ENCODE measurements at places on chromosomes 6 and 20.

DNA sequence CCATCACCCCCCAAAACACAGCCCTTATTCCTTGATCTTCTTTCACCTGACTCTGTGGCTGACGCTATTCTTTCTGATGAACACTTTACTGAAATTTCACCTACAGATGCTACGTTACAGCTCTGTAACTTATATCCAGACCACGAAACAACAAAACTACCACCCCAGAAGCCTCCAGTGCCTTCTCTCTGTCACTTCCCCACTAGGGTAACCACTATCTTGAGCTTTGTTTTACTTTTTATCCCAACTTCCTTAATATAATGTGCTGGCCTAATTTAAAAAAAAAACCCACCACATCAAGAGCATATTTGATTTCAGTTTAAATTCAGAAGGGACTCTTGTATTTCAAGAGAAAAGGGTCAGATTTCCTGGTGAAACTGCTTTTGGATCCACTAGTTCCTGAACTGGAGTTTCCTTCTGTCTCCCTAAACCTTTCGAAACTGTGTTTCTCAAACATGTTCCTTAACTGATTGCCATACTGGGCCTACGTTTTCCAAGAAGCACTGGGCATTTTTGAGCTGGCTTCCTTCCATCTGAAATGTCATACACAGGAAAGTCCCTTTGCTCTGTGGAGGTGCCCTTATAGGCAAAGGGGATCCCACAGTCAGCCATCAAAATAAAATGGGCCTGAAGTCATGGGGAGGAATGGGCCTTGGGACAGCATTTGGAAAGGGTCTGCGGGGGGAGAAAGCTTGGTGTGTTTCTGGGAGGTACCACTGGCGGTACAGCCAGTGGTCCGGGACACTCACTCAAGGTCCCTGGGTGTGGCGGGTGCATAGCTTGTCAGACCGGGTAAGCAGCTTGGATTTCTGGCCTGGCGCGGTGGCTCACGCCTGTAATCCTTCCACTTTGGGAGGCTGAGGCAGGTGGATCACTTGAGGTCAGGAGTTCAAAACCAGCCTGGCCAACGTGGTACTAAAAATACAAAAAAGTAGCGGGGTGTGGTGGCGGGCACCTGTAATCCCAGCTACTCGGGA, 25.8 kb upstream of the RTF2 start:
- no peak for DNase-seq

DNA sequence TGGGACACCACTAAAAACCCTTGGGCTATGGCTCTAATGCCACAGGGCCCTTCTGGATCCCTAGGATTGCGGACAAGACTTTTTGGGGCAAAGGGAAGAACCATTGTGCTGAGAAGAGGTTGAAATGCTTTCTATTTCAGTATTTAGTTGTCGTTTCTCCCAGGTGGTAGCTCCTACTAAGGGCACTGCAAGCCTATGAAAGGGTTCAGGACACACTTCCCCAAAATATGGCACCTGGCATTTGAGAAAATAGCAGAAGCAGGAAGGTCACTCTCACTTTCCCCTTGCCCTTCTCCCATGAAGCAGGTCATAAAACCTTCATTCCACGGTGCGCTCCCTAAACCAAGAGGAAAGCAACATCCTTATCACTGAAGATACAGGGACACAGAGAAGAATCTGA, 125.4 kb upstream of the GPR6 start:
- DNase-seq: no peak

- peak; percentile 85 for DNase-seq
Observed at GRCh38 chr6:43804550-43805223, 34.7 kb downstream of the VEGFA start.

DNA sequence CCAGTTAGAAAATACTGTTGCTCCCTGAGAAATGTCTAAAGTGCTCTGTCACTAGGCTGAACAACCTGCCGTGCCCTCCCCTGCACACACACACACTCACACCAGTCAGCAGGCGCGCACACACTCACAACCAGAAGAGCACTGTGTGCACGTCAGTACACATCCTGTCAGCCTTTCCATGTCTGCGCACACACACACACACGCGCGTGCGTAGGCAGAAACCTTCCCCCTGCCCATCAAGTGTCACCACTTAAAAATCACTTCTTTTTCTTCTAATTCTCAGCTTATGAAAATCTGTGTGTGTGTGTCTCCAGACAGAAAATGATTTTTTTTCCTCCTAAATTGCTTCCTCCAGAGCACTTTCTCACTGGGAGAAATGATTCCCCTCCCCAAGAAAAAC, 100.3 kb downstream of the EDN3 start:
- DNase-seq: no peak

DNA sequence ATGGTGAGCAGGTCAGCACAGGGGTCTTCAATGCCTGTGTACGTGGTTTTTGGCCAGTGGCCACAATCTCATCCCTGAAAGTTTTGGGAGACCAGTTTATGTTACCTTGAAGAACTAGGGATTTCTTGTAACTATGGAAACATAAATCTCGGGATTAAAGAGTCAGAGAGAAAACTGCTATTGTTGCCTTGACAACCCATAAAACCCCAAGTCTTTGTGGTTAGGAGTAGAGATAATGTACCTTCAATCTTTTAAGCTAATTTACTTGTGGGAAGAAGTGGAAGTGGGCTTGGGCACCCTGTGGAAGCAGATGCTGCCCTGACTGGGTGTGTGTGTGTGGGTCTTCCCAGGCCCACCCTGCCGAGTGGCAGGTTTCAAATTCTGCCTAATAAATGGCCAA, 46.1 kb upstream of the ZNF831 start:
- no peak for DNase-seq

GRCh38 chr20:58449681-58450221, 60.7 kb downstream of the VAPB start:
- no peak for DNase-seq
